ENCODE measurements at places on chromosomes 7 and 10.

DNA sequence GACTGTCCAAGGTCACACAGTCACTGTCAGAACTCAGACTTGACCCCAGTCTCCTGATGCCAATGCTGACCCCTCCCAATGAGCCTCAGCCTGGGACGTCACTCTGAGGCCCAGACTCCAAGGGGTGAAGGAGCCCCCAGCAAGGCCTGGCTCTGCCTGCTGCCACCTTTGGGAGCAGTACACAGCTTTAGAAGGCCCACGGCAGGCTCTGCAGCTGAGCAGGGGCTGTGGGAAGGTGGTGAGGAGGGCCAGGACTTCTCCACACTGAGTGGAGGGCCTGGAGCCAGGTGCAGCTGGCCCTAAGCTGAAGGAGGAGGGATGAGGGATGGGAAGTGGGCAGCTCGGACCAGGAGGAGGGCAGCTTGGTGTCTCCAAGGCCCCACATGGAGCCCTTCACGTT is 23.9 kb upstream of the ZMIZ1 start:
- no peak for DNase-seq

- no peak for DNase-seq
These were observed 79.6 kb downstream of the SVIL start for GRCh38 chr10:29555091-29555745.

DNA sequence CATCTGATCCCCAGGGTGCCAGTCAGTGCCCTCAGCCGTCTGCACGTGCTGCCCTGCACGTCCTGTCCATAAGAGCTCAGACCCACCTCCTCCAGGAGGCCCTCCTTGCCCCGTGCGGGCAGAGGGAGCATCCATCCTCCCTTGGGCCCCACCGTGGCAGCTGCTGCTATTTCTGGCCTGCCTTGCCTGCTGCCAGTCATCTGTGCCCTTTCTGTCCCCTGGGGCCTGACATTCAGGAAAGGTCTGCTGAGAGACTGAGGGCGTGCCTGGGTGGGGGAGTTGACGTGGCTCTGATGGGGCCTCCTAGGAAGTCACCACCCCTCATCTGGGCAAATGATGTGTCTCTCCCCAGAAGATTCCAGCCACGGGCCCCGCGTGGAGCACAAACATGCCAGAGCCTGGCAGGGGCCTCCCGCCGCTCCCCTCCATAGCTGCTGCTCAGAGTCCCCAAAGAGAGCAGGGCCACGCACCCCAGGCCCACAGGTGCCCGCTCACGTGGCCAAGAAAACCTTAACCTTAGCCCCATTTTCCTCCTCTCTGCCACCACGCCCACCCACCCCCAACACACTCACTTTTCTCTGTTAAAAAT is 21.8 kb downstream of the DPYSL4 start:
- DNase-seq, result no peak

GRCh38 chr7:155562106-155562505 is 15.7 kb upstream of the CNPY1 start:
- DNase-seq, result no peak

- no peak for DNase-seq
These were observed 241.3 kb upstream of the MYO3A start for GRCh38 chr10:25692761-25693160.

- peak; percentile 49 for DNase-seq
These were observed 713 bp downstream of the LOXL4 start for GRCh38 chr10:98267069-98267893.

GRCh38 chr7:40194745-40195144 is 59.9 kb downstream of the SUGCT start:
- peak; percentile 80 for DNase-seq

GRCh38 chr10:69789164-69789576 is 12.5 kb upstream of the COL13A1 start:
- no peak for DNase-seq

- peak; percentile 54 for DNase-seq
These were observed 6.4 kb upstream of the MSS51 start for GRCh38 chr10:73439605-73440312.

DNA sequence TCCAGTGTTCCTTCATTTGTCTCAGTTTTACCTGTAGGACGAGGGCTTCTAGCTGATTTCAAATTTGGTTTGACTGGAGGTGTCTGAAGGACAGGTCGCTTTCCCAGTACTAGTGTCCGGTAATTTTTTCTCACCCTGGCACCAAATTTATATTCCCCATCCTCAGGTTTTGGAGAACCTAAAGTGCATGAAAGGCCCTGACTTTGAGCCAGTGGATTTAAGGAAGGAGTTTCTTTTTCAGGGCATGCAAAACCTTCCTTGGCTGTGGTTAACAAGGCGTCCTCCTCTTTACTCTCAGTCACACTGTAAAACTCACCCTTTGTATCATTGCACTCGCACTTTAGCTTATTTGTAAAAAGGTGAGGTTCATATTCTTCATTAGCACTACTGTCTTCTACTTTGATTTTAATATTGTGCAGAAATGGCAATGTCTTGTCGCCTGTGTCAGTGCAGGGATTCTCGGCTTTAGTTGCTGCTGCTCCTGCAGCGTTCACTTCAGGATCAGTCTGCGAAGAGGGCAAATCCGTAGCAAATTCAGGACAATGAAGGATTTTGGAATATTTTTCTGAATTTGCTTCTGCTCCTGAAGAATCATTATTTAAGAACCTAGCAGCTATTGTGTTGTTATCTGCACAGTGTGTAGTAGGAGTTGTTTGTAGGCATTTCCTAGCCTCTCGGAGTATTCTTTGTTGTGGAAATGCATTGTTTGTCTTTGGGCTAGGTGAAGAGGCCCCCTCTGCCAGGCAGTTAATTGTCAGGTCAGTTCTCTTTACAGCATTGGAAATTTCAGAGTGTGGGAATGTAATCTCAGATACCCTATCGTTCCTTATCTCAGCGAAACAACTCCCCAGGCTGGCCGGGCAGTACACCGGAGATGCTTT is 9.9 kb downstream of the SKIDA1 start:
- no peak for DNase-seq

DNA sequence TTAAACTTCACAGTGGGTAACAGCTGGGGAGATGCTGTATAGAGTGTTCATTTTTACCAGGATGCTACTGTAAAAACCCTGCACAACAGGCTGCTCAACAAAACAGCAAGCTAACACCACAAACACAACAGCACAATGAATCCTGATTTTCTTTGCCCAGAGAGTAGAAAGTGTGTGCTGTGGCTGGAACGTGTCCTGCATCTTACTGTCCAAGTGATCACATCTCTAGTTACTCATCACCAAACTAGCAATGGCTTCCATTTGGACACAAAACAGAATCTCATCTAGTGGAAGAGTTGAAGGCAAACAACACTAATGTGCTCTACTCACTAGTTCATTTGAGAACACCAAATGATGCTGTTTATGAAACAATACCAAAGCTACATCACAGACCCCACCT is 121.2 kb downstream of the SLC25A13 start:
- DNase-seq, result no peak

- peak; percentile 44 for DNase-seq
These were observed 39.5 kb downstream of the ZNF117 start for GRCh38 chr7:64951250-64951848.

DNA sequence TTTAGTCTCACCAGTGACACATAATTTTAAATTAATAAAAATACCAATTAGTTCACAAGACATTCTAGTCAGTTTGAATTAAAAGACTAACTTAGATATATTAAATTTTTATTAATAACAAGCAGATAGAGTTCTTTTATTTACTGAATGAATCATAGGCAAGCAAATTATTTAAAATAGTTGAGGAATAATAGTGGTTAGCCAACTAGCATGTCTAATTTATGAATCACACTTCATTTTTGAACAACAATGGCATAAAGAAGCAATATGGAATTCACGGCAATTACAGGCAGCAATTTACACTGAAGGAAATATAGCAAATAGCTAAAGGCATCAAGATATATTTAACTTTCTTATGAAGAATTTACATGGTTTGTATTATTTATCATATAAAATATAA is 187.0 kb upstream of the SLC26A5 start:
- DNase-seq, result peak; percentile 30

DNA sequence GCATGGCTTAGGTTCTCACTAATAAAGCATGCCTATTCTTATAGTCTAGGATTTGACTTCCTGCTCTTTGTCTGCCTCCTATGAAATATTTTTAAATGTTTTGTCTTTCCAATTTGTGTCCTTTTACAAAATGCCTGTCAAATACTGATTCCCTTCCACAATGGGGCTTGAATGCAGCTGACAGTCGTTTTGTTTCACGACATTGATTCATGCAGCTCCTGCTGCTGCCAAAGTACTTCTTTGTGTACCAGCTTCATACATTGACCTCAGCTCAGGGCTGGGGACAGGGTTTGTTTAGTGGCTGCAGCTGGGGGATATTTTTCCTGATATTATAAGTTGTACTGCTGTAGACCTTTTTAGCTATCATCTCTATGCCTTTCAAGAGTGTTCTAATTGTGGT is 371.9 kb upstream of the CHRM2 start:
- no peak for DNase-seq

- peak; percentile 69 for DNase-seq
These were observed 590.8 kb downstream of the AUTS2 start for GRCh38 chr7:70188901-70189650.

GRCh38 chr10:65570143-65571010 is 1355.5 kb upstream of the LRRTM3 start:
- peak; percentile 29 for DNase-seq

DNA sequence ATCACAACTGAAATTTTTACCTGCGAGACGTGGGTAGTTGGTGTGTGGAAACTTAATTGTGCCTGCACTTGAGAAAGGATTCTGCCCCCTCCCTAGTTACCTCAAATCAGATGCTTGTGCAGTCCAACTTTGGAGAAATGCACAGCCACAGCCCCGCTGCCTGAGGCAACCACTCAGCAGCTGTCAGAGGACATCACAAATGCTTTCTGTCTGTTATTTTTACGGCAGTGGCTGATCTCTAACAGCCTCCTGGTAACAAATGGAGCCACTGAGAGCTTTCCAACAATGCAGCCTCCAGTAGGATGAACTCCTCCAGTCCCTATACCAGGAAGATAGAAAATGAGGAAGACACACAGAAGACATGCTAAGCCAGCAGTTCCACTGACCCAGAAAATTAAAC is 712.2 kb upstream of the GHITM start:
- DNase-seq, result no peak

- DNase-seq, result no peak
These were observed 88.9 kb downstream of the CHRM2 start for GRCh38 chr7:136957391-136957790.

DNA sequence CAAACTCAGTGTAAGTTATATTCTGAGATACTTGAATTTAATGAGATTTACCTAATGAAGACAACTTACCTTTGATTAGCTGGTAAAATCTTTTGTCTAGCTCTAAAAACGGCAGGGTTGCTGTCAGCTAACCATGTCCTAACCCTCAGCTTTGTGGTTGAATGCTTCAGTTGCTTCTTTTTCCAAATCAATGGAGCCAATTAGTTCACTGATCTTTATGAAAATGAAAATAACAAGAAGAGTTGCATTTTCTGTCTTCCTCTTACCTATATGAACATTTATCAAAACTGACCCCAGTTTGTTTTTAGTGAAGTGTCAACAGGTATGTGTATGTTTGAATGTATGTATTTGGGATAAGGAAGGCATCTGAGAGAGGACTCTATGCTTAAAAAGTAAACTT is 253.1 kb upstream of the MTPN start:
- DNase-seq, result no peak

DNA sequence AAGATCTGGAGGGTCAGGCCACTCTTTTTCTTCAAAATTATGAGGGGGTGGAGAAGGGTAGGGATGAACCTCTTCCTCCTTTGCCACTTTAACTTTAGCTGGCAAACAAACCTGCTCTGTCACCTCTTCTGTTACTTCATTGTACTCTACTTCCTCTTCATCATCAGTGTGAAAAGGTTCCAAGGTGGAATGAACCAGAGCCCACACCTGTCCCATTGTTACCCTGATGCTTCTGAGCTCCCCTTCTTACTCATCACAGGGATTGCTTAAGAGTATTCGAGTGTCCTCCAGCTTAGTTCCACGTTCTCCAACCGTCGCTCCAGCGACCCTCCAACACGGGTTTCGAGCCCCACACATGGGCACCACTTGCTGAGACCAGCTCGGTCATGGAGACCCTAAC is 5.2 kb downstream of the MRPS24 start:
- no peak for DNase-seq

DNA sequence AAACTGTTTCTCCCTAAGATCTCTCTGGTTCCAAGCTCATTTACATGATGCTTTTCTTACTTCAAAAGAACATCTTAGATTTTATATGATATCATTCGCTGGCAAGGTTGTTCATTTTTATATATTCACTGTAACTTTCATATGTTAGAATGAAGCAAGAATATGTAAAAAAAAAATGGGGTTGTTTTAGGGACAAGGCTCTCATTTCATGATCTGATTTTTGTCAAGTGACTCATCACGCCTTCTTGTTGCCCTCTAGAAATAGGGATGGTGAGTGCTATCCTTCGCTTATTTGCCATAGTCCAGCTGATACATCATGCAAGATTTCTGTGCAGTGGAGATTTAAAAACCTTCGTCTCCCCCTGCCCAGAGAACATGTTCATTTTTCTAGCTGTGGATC is 14.0 kb upstream of the CELF2 start:
- no peak for DNase-seq

DNA sequence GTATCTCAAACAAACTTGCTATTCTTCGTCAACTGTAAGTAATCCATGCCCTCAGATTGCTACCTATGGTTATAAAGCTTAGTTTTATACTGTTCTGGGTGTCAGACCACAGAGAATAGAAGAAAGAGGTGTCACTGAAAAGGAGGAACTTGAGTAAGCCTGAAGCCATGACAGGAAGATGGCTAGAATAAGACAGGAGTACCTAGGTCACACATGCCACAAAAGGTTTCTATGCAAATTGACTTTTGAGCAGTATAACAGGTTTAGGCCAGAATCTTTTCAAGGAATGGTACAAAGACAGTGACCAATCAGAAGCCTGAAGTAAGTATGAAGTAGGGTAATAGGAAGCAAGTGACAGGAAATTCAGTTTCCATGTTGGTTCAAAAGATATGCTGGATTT is 23.5 kb downstream of the FBXW4 start:
- DNase-seq, result no peak

- peak; percentile 66 for DNase-seq
These were observed 1144.1 kb downstream of the GATA3 start for GRCh38 chr10:9198611-9199010.

- no peak for DNase-seq
These were observed 137.1 kb downstream of the ZNF365 start for GRCh38 chr10:62511238-62511637.

DNA sequence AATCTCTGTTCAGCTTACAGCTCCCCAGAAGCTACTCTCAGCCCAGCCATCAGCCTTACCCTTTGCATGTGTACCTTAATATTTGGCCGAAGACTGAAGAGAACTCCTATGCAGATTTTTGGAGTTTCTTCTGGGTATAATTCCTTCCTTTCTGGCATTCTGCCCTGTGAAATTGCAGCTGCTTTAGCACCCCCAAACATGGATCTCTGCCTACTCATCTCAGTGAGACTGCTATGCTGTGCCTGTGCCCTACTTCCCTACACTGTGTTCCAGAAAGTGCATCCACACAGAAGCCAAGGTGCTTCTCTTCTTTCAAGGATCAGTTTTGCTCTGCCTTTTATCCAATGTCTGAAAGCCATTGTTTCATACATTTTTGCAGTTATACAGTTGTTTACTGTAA is 81.6 kb downstream of the NPY start:
- DNase-seq, result no peak

- no peak for DNase-seq
These were observed 2.6 kb downstream of the GJD4 start for GRCh38 chr10:35607475-35608327.

- peak; percentile 62 for DNase-seq
These were observed 1.4 kb downstream of the FBXW4 start for GRCh38 chr10:101693651-101693977.

- DNase-seq, result peak; percentile 7
These were observed 12.6 kb upstream of the UBE2D1 start for GRCh38 chr10:58322072-58322834.

- DNase-seq, result no peak
These were observed 1.5 kb upstream of the CHCHD1 start for GRCh38 chr10:73780301-73780700.

All from AG10803 (cell line).